Muscle of back (tissue), 13 donors: ENCODE measurements at places on chromosomes 3 and 15. TPM values are rescaled to one million over a fixed set of nuclear protein-coding genes. Genes with fewer than 3 reads are reported as not detected.

GRCh38 chr3:59213860-59214259 is 164.0 kb upstream of the CFAP20DC start:
- no peak for DNase-seq

- no peak for DNase-seq
These were observed 165.4 kb downstream of the SSR3 start for GRCh38 chr3:156389449-156389950.

SLC2A2 gene
- polyA plus RNA-seq: not detected

- DNase-seq: peak; percentile 86
These were observed 25.2 kb downstream of the ARPP21 start for GRCh38 chr3:35664460-35664919.

DNA sequence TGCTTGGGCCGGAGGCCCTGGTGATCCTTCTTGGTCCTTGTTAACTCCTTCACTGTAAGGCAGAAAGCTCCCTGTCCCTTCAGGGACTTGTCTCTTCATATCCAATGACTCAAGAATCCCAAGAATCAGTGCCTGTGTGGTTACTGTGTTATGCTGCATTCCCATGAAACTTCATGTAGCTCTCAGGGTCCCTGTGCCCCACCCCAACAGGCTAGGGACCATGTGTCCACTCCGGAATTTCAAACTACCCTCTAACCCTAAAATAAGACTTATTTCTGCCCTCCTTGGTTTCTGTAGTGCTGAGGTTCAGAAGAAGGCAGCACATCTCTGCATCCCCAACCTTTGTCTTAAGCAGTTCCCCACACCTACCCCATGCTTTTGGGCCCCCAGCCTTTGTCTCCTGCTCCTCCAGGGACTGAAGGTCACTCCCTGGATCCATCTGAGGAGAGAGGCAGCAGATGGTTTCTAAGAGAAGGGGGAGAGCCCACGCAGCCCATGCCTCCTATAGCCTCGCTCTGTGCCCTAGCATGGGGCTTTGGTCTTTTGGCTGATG is 531 bp upstream of the MAP1A start:
- no peak for DNase-seq

DNA sequence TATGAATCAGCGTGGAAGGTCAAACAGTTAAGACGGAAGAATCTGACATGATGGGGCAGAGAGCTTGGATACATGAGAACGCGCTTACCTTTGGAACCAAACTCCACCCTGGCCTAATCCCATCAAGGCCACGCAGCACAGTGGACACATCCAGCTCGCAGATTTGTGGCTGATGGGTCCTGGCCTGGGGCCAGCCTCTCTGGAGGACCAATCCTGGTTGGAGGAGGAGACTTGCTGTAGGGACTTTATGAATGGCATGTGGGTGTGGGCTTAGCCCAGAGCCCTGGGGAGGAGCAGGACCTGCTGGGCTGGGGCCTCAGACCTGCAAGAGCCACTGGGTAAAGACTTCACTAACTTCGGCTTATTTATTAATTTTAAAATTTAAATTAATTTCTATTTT is 73.4 kb upstream of the ANKRD34C start:
- no peak for DNase-seq

GRCh38 chr3:74607803-74608202 is 6.7 kb downstream of the CNTN3 start:
- DNase-seq: no peak

- no peak for DNase-seq
These were observed 47.6 kb downstream of the ZBTB38 start for GRCh38 chr3:141415953-141416352.

FBXW12 gene
- polyA plus RNA-seq: not detected

ZNF385D gene
- polyA plus RNA-seq: 30.7 TPM

ANKRD63 gene
- not detected for polyA plus RNA-seq

P2RY1 gene
- polyA plus RNA-seq: 6.7 TPM

UBE2Q2 gene
- 49.8 TPM for polyA plus RNA-seq

DNA sequence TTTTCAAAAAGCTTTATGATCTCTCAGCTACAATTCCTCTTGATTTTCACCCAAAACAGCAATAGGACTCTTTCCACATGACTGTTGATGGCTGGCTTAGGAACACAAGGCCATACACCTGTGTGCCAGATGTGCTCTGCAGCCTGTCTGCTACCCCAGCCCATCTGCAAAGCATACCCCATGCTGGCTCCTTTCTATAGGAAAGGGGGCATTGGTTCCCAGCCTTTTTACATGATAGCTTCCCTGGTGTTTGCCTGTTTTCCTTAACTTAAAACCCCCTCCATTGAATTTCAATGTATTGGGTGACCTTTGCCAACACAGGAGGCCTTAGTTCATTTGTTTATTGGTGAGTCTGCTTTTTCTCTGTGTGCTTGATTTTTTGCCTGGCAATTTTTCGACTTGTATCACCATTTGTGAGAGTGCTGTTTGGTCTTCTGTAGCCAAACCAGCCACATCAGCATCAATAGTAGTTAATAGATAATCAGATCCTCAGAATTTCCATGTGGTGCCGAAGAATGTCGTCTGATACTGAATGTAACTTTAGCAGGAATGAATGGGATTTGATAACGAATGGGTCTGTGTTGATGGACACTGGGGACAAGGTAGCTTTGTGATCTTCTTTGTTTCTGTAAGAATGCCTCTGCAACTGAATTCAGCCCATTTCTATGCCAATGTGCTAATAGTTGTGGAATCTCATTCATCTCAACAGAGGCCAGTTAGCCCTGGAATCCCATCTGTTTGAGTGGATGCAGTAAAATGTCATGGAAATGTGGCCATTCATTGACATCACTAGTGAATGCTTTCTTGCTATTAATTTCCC is 272.2 kb upstream of the RARB start:
- DNase-seq: no peak

GRCh38 chr3:80113331-80113730 is 345.5 kb upstream of the ROBO1 start:
- no peak for DNase-seq

DNA sequence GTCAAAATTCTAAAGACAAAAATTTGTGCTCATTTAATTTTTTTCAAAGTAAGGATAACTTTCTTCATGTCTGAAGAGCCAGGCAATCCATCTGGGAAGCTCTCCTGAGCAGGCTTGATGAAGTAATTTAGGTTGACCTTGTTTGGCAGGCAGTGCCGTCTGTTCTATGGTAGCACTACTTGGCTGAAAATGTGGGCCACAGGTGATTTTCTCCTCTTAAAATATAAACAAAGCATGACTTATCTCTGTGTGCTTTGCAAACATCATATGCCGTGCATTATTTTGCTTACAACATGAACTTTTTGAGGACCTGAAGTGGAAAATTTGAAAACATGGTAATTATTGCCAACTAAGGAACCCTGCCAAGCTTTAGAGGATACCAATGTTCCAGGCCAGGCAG is 143.2 kb downstream of the RAP2B start:
- DNase-seq: no peak

DNA sequence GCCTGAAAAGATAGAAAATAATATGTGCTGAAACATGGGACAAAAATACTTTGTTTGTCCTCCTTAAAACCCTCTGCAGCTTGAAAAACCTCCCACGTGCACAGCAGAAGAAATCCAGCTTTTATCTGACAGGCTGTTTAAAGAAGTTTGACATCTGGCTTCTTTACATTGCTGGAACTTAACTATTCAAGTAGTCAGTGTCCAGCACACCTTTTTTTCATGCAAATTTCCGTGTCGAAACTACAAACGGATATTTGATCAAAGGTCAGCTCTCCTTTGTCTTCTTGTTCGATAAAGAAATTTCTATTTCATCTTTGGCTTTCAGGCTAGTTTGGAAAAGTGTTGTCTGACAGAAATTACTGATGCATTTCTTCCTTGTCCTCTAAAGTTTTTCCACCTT is 66.8 kb upstream of the KBTBD8 start:
- no peak for DNase-seq
